ENCODE measurements at places on chromosomes 2 and 18.

- DNase-seq, result no peak
These were observed 17.3 kb upstream of the FEZ2 start for GRCh38 chr2:36615222-36615621.

DNA sequence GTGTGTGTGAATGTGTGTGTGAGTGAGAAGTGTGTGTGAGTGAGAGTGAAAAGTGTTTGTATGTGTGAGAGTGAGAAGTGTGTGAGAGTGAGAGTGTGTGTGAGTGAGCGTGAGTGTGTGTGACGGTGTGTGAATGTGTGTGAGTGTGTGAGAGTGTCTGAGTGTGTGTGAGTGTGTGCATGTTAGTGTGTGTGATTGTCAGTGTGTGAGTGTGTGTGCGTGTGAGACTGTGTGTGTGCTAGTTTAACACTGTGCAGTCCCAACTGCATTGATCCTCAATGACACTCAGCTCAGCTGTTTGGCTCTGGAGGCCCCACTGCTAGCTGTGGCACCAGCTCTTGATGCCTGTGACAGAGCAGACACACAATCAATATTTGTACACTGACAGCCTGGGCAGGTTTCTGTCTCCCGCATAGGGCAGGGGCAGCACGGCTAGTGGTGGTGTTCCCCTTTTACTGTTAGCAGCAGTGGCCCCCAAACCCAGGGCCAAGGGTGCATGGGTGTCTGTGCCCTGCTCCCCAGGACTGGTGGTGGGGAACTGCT, 135.0 kb downstream of the INHBB start:
- DNase-seq, result no peak

DNA sequence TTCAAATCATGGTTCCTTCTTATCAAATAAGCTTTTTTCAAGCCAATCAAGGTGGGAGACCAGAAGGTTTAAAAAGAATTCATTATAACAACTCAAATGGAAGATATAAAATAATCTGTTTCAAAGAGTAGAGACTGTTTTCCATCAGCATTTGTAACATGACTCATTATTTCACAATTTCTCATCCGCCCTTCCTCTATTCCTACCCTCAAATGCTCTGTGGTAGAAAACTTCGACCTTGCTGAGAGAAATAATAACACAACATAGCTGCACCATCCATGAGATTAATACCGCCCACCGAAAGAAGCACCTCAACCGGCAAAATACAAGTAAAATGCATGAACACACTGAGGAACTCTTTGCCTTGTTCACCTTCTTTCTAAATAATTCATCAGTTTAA, 2039.2 kb upstream of the CELF4 start:
- DNase-seq, result no peak

GRCh38 chr18:52008330-52008729, 331.7 kb upstream of the DCC start:
- no peak for DNase-seq

DNA sequence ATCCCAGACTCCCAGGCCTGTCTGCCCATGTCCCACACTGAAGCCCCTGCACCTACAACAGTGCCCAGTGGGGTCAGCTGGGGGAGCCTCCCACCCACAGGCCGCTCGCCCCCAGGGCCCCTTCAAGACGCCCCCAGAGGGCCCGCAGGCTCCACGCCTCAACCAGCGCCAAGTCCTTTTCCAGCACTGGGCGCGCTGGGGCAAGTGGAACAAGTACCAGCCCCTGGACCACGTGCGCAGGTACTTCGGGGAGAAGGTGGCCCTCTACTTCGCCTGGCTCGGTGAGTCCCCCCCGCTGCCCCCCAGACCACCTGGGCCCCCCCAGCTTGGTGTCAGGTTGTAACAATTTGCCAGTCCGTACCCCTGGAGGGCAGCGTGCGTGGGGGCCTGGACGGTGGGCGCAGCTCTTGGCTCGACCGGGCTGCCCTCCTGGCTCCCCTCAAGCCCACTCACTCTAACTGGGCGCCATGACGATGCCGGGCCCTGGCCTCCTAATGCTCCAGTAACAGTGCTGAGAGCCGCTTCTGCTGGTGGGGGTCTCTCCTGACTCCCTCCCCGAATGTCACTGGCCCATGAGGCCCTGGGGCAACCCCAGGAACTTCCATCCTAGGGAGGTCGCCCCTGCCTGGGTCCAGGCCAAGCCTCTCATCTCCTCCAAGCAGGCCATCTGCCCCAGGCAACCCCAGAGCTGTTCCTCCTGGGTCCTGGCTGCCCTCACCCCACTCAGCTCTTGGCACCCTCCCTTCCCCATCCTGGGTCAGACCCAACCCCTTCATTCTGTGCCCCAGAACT, 14.9 kb downstream of the ANO7 start:
- no peak for DNase-seq

DNA sequence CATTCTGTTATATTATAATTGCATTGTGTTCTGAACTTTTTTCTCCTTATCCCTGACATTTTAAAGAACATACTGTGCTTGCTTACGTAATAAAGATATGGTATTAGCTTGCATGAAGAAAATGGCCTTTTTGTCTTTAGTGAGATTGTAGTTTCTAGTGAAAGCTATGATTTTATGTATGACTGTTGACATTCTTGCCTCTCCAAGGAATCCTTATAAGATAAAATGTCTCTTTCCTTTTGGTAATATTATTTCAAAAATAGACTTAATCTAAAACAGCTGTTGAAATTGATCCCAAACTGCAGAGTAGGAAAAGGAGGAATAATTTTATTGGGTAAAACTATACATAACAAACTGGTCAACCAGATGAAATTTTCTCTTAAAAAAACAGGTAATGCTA, 40.8 kb upstream of the CCDC102B start:
- DNase-seq, result no peak

DNA sequence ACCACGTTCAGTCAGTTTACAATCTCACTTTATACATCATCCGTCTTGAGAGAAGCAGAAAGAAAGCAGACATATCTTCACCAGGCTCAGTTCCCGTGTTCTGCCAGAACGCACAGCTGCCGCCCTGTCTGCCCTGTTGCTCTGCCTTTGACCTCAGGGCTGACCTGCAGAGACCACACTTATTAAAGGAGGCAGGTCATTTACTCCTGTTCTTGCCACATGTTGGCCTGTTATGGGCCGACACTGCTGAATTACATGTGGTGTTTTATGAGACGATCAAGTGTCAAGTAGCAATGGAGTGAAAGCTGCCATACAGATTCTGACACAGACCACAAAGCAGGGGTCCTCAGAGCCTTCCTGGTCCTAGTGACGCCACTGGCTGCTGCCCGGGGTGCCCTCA, 232.2 kb downstream of the TTC32 start:
- no peak for DNase-seq

DNA sequence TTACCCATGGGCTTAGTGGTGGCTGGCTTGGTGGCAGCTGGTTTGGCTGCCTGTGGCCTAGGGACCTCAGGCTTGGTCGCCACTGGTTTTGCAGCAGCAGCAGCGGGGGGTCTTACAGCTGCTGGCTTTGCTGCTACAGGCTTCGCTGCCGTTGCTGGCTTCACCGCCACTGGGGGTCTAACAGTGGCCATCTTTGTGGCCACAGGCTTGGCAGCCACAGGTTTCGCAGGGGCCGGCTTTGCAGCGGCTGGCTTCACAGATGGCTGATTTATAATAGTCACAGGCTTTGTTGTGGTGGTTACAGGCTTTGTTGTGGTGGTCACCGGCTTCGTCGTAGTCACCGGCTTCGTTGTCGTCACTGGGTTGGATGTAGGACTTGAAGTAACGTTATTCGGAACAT, 77.8 kb downstream of the COL6A3 start:
- no peak for DNase-seq

- no peak for DNase-seq
These were observed 23.2 kb downstream of the SLC40A1 start for GRCh38 chr2:189557373-189557772.

GRCh38 chr18:76113101-76113500, 381.9 kb downstream of the ZNF516 start:
- DNase-seq, result no peak

- DNase-seq, result no peak
These were observed 25.9 kb downstream of the TMSB10 start for GRCh38 chr2:84931384-84931821.

DNA sequence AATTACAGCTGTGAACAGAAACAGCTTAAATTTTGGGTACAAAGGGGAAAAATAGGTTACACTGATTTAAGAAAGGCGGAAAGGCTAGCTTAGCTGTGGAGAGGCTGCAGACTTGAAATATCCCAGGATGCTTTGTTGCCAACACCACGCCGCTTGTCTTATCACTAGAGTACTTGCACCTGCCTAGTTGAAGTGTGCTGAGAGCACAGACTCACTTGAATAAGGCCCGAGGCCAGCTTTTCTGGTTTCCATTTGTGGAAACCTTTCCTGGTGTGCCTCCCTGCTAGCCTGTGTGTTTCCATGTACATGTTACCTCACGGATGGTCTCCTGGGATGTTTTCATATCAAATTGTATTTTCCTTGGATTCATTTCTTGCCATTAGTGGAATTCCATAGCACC, 3.2 kb downstream of the CABLES1 start:
- no peak for DNase-seq

Measured in Kasumi-1 (cell line).